ENCODE measurements at places on chromosomes 6 and 20.

DNA sequence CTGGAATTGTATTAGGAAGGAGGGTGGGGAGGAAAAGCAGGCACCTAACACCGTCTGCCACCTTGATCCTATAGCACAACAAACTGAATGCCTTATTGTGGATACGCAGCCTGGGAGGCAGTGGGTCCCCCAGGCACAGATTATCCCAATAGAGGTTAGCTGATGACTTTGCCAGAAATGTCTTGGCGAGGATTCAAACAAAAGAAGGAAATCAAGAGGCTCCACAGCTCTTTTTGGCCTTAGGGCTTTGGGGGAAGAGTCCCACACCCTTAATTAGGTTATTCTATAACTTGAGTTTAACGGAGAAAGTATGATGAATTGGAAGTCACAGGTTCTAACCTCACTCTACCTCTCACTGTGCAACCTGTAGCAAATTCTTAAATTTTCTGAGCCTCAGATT lies 102.0 kb downstream of the MRPL14 start:
- no peak for DNase-seq

- no peak for DNase-seq
Observed at GRCh38 chr6:11035616-11036350, 8.3 kb downstream of the ELOVL2 start.

GRCh38 chr6:151390851-151391470 lies 398 bp downstream of the ZBTB2 start:
- DNase-seq, result peak; percentile 59

GRCh38 chr20:37179683-37180524 lies 556 bp upstream of the MROH8 start:
- no peak for DNase-seq

DNA sequence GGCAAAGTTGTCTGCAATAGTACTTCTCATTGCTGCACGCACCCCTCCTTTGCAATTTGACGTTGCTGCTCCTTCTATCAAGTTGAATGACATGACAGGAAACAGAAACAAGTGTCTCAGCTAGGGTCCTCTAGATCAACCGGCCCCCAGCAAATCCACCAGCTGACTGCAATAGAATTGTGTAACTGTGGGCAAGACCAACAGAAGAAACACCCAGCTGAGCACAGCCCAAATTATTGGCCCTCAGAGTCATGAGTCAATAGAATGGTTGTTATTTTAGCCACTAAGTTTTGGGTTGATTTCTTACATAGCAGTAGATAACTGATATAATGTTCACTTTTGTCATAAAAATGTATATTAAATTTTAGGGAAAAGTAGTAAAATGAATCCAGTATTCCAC lies 202.7 kb downstream of the MAFB start:
- DNase-seq, result no peak

GRCh38 chr6:157304899-157305663 lies 18.2 kb downstream of the TMEM242 start:
- DNase-seq, result no peak

- no peak for DNase-seq
Observed at GRCh38 chr6:36314221-36315014, 22.3 kb downstream of the BNIP5 start.

- no peak for DNase-seq
Observed at GRCh38 chr6:72048080-72048479, 161.7 kb downstream of the RIMS1 start.

- no peak for DNase-seq
Observed at GRCh38 chr6:13045676-13046075, 282.7 kb downstream of the TBC1D7 start.

DNA sequence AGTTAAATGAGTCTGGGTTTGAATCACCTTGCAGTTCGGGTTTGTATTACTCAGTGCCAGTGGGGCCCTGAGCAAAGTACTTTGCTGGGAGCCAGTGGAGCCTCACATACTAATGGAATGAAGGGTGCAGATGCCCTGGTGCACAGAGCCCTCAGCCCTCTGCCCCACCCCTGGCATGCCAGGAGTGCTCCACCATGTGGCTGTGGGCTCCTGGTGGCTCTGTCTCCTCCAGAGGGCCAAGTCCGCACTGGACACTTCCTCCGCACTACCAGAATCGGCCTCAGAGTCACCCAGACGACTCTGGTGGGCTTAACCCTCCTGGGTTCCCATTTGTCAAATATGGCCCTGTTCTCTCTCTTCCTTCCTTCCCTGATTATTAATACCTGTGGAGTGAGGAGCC lies 94.0 kb downstream of the STK35 start:
- DNase-seq, result no peak

DNA sequence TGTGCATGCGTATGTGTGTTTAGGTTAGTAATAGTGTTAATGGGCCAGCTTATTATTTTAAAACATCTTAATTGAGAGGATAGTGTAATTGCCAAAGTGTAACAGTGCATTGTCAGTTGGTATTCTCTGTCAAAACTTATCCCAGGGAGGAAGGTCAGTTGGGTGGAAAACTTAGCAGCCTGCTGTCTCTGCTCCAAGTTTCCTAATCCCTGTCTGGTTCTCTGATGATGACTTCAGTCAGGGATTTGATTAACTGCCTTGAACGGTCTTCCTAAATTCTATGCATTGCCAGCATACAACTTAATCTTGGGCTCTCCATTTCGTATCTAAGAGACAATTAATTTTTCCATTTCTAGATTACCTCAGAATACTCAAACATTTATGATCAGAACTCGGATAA lies 51.1 kb downstream of the L3MBTL3 start:
- no peak for DNase-seq

DNA sequence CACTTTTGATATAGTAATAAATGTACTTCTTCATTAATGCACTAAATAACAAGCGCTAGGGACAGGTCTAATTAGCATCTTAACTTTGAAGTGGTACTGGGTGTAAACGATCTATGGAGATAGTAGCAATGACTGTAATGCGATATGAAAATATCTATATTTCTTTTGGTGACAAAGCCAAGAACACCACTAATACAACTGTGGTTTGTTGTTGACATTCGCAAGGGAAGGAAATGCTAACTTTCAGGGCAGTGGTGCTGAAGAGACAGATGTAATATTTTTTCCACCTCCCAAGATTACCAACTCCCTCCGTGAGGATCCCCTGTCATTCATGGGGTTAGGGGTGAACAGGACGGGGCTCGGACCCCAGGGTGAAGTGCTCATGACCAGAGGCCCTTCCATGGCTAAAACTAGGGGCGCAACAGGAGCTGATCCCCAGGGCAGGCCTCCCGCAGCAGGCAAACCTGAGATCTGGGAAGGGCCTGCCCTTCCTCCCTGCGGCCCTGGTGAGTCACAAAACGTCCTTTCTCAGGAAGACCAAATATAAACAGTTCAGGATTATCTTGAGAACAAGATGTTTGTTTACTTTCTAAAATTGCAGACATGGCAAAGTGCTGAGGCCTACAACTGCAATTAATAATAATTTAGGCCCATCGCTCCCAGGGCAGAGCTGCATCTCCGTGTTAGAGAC lies 65.0 kb upstream of the TOX2 start:
- no peak for DNase-seq

DNA sequence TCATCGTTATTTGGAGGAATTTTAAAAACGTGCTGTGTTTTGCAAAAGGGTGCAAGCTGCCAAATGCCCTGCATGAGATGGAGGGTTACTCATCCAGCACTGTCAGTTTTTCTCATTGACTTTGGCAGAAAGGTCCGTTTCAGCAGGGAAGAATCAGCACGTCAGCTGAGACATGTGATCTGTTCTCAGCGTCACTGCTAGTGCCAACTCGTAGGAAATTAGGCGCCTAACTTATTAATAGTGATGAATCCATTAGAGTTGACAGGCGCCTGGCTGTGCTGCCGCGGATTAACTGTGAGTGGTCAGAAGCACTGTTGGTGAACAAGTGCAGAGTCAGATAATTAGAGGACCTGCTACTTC lies 175.5 kb upstream of the FOXQ1 start:
- no peak for DNase-seq
